Glutamatergic neuron (in vitro differentiated cells): ENCODE measurements at places on chromosomes 5 and 9. TPM values are rescaled to one million over a fixed set of nuclear protein-coding genes. Genes with fewer than 3 reads are reported as not detected.

Gene GRM6
- total RNA-seq, result not detected

Gene FBXO4
- total RNA-seq, result 1.0 TPM

Gene ELAVL2
- total RNA-seq, result 384 TPM

Gene F12
- total RNA-seq, result 5.4 TPM

Gene PCDHAC1
- 25.2 TPM for total RNA-seq

Gene SLC2A6
- 104 TPM for total RNA-seq

Gene PHF2
- total RNA-seq, result 22.9 TPM

Gene CCNI2
- total RNA-seq, result 0.17 TPM

Gene JAKMIP2
- 88.2 TPM for total RNA-seq

Gene SCGB3A2
- total RNA-seq, result 1.2 TPM

Gene GPR21
- total RNA-seq, result 3.8 TPM

Gene NR5A1
- total RNA-seq, result not detected

Gene LCN2
- total RNA-seq, result not detected

Gene PCDHA9
- 18.9 TPM for total RNA-seq

Gene SH3TC2
- 0.25 TPM for total RNA-seq
